ENCODE measurements at places on chromosomes 3 and 15.

DNA sequence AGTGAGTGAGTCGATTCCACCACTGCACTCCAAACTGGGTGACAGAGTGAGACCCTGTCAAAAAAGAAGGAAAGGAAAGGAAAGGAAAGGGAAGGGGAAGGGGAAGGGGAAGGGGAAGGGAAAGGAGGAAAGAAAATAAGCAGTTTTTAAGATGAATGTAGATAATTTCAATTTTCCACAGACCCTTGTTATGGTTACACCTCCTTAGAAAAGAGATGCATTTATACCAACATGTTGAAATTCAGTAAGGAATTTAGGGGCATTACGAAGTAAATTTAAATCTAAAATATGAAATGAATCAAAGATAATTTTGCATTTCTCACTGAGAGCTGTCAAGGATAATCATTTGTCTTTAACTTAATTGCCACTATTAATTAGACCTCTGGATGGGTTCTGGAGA, 146.5 kb upstream of the TMC3 start:
- DNase-seq, result no peak

DNA sequence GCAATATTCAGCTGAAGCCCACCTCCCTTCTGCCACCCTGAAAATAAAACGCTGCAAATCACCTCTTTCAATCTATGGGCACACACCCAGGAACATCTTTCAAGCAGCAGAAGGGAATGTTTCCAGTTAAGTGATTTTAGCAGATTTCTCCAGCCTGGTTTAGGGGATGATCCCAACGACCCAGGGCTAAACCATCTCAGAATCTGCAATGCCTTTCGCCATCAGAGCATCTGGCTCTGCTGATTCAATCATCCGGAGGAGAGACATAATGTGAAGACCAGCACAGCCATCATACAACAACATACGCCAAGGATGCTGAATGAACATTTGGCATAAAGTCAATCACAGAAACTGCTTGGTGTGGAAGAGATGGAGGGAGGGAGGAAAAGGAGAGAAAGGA, 15.5 kb upstream of the LRRN1 start:
- no peak for DNase-seq

DNA sequence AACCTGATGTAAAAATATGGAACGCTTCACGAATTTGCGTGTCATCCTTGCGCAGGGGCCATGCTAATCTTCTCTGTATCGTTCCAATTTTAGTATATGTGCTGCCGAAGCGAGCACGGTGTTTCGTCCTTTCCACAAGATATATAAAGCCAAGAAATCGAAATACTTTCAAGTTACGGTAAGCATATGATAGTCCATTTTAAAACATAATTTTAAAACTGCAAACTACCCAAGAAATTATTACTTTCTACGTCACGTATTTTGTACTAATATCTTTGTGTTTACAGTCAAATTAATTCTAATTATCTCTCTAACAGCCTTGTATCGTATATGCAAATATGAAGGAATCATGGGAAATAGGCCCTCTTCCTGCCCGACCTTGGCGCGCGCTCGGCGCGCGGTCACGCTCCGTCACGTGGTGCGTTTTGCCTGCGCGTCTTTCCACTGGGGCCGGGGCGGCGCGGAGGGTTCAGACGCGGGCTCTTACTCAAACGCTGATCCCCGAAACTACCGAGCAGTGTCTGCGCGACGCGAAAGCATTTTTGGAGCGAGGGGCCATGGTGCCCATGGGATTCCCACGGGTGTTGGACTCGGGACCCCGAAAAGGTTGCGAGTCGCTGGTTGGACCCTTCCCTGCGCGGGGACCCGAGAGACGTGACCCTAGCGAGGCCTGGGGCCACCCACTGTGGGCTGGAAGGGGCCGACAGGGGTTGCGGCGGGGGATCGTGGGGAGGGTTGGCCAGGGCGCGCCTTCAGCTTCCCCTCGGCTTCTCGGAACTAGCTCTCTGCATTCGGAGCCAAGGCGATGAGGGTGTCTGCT, at the start of gene RNU6-1:
TSS of gene RNU6-1 (minus strand) at position 117 of the 820 bp plus-strand sequence.
- peak; percentile 94 for DNase-seq

- no peak for DNase-seq
Observed at GRCh38 chr15:59616379-59616778, 4.8 kb downstream of the GCNT3 start.

- DNase-seq, result no peak
Observed at GRCh38 chr3:149373235-149374125, 4.0 kb downstream of the TM4SF1 start.

DNA sequence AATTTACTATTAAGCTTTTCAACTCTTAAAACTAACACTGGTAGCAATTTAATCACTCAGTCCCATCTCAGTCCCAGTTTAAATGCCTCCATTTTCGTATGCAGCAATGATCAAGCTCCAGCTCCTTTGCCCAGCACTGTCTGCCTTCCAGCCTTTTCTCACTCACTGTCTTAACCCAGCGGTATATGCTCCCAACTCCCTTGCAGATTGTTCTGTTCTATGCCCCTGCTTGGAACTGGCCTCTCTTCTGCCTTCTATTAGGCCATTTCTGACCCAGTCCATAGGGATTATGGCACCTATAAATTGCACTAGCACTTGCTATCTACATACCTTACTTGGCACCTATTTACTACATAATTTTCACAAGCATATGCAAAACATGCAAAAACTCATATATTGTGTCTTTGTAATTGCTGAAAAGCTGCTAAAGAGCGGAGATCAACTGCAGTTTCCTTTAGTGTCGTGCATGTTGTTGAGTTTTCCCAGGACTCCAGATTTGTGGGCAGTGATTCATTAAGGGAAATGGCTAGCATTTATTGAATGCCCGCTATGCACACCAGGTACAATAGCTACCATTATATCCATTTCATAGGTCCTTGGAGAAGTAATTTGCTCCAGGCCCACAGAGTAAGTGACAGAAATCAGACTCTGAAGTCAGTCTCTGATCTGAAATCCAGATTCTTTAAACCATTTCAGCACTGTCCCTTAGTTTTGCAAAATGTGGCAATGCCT, 24.4 kb downstream of the CRBN start:
- DNase-seq, result no peak

- no peak for DNase-seq
Observed at GRCh38 chr3:171283183-171283847, 176.9 kb downstream of the TNIK start.

- no peak for DNase-seq
Observed at GRCh38 chr3:172056416-172056815, 17.0 kb downstream of the FNDC3B start.

- no peak for DNase-seq
Observed at GRCh38 chr3:151504606-151505005, 43.7 kb upstream of the IGSF10 start.

DNA sequence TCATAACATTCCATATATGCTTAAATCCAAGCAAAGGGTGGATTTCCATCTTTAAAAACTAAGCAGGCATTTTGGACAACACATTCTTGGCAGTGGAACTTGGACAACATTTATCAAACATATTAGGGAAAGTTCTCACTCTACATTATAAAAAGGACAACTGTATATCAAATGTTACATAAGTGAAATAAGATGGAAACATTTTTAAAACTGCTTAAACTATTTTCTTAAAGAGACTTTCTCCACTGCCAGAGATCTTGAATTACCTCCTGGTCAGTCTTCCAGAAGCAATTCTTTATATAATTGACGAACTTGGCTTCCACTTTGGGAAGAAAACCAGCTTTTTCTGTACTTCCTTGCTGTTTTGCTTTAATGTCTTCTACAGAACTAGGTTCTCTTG, 109.3 kb downstream of the NEO1 start:
- no peak for DNase-seq

Measured in activated T-cell treated with anti-CD3 and anti-CD28 coated beads, Interleukin-2, amount 50 U/mL, for 4 hours (primary cell).